ENCODE measurements at places on chromosomes 4 and X.

- no peak for DNase-seq
Observed at GRCh38 chr4:156294577-156294976, 340.9 kb upstream of the CTSO start.

GRCh38 chr4:99361268-99361898 lies 8.8 kb upstream of the ADH1C start:
- no peak for DNase-seq

- no peak for DNase-seq
Observed at GRCh38 chr4:111736516-111736915, 408.7 kb upstream of the FAM241A start.

DNA sequence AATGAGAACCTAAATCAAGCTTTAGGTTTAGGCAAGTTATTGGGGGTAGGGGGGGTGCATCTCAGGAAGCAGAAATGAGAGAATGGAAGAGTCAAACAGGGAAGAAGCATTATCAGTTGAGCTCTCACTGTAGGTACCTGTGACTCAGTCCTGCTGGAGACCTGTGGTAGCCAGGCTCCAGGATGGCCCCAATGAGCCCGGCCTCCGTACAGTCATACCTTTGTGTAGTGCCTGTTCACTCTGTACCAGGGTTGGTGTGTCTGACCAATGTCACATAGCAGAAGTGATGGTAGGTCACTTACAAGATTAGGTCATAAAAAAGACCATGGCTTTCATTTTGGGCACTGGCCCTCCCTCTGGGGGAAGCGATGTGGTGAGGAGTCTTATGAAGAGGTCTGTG lies 45.3 kb upstream of the NMU start:
- DNase-seq, result no peak

- peak; percentile 77 for DNase-seq
Observed at GRCh38 chr4:76210452-76210851, 3.2 kb downstream of the SCARB2 start.

- no peak for DNase-seq
Observed at GRCh38 chr4:122583906-122584305, 37.0 kb downstream of the IL21 start.

DNA sequence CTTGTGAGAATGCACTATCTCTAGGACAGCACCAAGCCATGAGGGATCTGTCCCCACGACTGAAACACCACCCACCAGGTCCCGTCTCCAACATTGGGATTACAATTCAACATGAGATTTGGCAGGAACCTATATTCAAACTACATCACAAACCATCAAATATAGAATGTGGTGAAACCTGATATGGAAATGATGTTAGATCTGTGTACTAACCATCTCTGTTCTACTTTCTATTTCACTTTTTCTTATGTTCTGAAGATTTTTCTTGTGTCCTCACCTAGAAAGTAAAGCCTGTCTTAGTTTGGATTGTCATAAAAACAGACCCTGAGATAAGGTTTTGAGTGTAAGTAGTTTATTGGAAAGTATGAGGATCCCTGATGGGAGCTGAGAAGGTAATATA lies 37.8 kb upstream of the TACR3 start:
- DNase-seq, result no peak

All from esophagus muscularis mucosa (tissue), 4 donors.